ENCODE measurements at places on chromosomes 7 and 10.

DNA sequence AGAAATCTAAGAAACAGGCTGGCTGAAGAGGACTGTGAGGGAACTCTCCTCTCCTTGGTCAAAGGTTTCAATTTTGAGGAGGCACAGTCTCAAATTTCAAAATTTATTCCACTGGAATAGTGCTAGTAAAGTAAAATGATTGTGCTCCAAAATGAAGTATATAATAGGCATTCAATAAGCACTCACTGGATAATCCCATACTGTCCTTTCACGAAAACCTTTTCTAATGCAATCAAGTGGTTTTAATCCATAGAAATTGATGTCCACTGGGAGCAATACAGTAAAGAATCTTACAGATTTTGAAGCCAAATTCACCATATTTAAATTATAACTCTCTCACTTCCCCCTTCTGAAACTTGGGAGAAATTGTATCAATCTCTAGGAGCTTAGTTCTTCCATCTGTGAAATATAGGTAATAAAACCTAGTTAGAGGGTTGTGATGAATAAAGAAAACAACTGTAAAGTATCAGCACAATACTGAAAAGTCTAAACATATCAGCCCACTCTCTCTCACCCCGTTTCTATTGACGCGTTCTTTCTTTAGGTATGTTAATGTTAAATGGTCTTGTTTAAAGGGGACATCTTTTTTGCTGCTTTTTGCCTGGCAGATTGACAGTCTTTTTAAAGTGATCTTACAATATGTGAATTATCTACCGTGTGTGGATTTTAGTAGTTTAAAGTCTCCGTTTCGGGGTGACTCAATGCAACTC lies 40.8 kb upstream of the LRRN3 start:
- DNase-seq: no peak

GRCh38 chr10:556971-557637 lies 132.4 kb downstream of the DIP2C start:
- no peak for DNase-seq

- DNase-seq: no peak
These were observed 50.6 kb downstream of the GRID2IP start for GRCh38 chr7:6500691-6501090.

DNA sequence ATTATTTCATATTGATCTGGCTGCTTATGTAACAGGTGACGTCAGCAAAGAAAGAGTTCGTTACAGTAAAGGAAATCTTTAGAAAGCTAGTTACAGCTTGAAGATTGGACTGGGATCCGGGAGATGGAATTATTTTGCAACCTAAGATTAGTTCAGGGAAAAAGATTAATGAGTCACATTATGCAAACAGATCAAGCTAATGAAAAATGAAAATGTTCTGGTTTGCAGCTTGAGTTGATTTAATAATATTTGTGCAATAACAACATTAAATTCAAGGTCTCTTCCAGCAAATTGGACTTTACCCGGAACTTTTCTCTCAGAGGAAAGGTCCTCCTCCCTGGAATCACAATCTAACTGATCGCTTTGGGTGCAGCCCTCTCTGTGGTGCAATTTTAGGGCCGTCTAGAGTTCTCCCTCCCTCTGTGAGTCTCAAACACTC lies 119.5 kb downstream of the OTUD1 start:
- no peak for DNase-seq

- peak; percentile 76 for DNase-seq
These were observed 238.5 kb downstream of the ZMYND11 start for GRCh38 chr10:373526-374309.

DNA sequence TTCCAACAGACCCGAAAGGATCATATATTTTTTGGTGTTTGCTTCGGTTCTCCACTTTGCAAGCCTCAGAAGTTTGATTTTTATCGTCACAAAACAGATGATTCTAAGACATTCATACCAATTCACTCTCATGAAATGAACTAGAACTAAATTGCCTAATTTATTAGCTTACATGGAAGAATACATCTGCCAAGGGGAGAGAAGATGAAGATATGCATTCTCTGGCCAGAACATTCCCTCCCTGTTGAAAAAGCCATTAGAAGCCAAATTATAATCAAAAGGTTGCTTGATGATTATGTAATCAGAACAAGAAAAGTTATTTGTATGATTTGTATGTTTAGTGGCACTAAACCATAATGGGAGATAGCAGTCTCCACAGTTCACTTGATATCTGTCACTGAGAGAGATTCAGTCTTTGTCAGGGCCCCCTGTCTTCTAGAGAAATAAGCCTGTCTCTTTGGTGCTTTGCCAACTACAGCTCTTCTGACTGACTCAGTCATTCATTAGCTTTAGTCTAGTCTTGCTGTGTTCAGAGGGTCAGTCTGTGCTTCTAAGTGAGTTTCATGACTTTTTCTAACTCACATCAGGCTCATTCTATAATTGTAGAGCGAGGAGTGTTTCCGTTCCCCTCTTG lies 95.3 kb upstream of the GNAI1 start:
- DNase-seq: no peak

Data from A172 (cell line).